Left renal cortex interstitium (tissue), 4 donors: ENCODE measurements at places on chromosomes 13 and 19. TPM values are rescaled to one million over a fixed set of nuclear protein-coding genes. Genes with fewer than 3 reads are reported as not detected.

The CYP2B6 gene
- 2.9 TPM for polyA plus RNA-seq

The TUBA3C gene
- not detected for polyA plus RNA-seq

The PLD3 gene
- polyA plus RNA-seq, result 247 TPM

The NTF4 gene
- 3.9 TPM for polyA plus RNA-seq

The CLEC4M gene
- polyA plus RNA-seq, result 1.5 TPM

The LILRA1 gene
- polyA plus RNA-seq, result 0.48 TPM

The MTMR6 gene
- 17.4 TPM for polyA plus RNA-seq

DNA sequence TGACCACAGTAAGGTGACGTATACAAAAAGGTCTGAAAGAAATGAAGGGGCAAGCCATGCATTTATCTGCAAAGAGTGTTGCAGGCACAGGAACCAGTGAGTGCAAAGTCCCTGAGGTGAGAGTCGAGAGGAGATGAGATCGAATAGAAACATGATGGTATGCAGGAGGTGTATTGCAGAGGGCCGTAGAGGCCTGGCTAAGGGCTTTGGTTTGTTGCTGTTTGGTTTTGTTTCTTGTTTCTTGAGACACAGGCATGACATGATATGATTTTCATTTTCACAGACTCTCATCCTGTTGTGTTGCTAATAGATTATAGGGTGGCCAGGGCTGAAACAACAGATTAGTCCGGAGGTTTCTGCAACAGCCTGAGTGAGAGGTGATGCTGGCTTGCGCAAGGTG, 80.4 kb downstream of the HSPH1 start:
- DNase-seq, result no peak

- no peak for DNase-seq
These were observed 3.7 kb upstream of the SOX21 start for GRCh38 chr13:94716016-94716415.

- no peak for DNase-seq
These were observed 6.8 kb downstream of the ATP13A1 start for GRCh38 chr19:19656451-19657396.

- DNase-seq, result no peak
These were observed 46.0 kb downstream of the C13orf46 start for GRCh38 chr13:113927661-113928581.

DNA sequence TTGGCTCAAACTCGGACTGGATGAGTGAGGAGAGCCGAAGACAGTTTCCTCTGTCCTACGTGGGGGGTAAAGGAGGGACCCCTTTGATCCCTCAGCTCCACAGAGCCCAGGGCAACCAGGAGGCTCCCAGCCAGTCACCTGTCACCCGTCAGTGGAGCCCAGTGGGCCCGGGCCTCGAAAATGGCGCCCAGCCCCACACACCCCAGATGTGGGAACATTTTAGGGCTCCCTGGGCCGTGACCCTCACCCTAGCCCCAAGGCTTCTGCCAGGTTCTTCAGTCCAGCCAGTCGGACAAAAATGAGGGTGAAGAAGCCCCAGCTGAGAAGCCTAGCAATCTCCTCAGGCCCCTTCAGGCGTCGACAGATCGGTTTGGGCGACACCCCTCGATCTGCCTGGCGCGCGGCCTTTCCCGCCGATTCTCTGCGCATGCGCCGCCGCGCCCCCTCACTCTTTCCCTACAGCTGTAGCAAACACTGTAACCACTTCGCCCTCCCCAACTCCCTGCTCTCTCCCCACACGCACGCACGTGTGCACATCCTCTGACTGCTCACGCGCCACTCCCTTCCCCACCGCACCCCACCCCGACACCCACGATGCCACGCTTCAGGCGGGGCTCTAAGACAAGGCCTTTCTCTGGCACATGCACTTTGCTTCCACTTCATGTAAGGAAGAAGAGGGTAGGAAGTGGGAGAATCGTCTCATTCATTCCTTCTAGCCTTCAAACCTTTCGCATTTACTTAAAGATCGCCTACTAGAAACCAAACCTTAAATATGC, at the start of gene SLC6A16:
SLC6A16 (minus strand) TSS at position 391 of the 776 bp plus-strand sequence. CDS start 13,844 bp downstream, outside the sequence.
- no peak for DNase-seq

- no peak for DNase-seq
These were observed 1438.6 kb downstream of the UQCRFS1 start for GRCh38 chr19:27774337-27774736.

DNA sequence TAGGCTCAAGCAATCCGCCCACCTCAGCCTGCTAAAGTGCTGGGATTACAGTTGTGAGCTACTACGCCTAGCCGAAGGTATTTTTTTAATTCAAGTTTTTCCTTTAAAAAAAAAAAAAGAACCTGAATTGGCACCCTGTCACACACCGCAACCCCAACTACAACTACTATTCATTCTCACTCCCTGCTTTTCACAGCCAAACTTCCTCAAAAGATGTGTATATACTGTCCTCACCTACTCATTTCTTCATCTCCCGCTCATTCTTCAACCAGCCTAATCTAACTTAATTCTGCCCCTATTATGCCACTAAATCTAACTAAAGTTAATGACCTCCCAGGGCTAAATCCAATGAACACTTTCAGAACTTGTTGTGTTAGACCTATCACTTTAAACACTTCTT, 12.7 kb upstream of the WBP4 start:
- DNase-seq, result no peak

DNA sequence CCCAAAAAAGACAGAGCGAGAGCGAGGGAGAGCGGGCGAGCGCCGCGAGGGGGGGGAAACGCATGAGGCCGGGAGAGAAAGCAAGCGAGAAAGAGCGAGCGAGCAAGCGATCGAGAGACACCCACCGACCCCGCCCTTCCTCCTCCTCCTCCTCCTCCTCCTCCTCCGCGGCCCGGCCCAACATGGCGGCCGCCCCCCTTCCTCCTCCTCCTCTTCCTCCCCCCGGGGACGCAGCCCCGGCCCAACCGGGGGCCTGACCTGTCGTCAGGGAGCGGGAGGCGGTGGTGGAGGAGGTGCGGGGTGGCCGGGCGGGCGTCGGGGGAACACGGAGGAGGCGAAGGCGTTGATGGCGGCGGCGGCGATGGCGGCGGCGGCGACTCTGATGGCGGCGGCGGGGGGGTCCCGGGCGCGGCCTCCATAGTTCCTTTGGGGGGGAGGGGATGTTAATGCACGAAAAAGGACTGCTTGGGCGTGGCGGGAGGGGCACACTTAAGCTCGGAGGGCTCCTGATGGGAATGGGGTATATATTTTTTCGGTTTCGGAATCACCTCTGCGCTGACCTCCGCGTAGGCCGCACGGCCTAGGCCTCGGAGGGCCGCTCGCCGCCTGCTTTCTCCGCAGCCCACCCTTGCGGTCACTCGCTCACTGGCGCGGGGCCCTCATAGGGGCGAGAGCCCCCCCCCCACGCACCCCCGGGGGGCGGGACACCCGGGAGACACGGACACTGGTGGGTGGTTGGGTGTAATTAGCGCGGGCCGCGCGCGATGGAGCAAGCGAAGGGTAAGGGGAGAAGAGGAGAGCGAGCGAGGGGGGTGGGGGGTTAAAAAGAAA, 1.2 kb downstream of the ZC3H4 start:
- no peak for DNase-seq

DNA sequence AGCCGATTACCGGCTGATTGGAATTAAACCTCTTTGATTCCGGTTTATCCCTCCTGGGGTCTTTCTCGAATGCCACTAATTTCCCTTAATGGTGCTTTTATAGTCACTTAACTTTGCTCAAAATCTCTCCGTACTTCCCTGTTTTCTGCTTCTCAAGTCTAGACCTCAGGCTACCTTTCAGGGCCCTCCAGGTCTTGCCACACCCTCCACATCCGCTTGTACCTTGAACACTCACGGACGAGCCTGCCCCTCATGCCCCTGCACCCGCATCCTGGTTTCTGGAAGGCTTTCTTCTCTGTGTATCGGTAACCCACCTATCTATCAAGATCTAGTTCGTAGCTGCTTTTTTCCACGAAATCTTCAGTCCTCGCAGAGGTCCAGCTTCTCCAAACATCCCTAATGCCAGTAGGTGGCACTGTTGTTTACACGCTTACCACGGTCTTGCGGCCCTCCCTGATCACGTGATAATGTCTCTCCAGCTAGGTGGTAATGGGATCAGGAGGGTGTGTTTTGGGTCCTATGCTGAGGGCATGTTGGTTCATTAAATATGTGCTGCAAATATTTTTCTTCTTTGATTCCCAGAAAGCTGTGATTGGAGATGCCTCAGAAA, 13.8 kb downstream of the ATP12A start:
- DNase-seq, result no peak

DNA sequence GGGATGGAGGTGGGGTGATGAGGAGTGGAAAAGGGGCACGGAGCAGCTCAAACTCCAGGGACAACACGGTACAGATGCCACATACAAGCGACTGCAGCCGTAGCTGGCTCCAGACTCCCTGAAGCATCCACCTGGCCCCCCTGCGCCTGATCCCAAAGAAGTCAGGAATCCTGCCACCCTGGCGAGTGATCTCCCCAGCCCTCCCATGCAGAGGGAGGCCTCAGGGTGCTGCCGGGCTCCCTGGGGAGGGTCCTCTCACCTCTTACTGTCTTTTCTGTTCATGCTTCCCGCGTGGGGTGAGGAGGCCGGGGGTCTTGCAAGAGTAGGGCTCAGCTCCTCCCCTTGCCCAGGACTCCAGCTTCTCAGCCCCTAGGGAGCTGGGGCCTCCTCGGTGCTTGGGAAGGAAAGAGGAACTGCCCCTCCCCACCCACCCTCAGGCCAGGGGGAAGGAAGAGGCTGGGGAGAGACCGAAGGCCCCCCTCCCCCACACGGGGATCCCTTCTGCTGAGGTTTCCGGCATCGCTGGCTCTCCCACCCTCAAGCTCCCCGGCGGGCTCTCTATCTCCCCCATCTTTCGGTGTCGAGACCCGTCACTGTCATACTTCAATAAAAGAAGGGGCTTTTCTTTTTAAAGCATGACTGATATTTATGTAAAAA, at the start of gene RASGRP4:
RASGRP4 (minus strand) TSS at position 410 of the 657 bp plus-strand sequence; CDS start at position 282, 128 bp downstream.
- DNase-seq, result no peak

GRCh38 chr13:43838909-43839308, 40.6 kb downstream of the CCDC122 start:
- no peak for DNase-seq

- DNase-seq, result no peak
These were observed 22.8 kb upstream of the RNF17 start for GRCh38 chr13:24741016-24741662.

GRCh38 chr19:42097461-42097860, 21.5 kb downstream of the ZNF574 start:
- DNase-seq, result no peak

DNA sequence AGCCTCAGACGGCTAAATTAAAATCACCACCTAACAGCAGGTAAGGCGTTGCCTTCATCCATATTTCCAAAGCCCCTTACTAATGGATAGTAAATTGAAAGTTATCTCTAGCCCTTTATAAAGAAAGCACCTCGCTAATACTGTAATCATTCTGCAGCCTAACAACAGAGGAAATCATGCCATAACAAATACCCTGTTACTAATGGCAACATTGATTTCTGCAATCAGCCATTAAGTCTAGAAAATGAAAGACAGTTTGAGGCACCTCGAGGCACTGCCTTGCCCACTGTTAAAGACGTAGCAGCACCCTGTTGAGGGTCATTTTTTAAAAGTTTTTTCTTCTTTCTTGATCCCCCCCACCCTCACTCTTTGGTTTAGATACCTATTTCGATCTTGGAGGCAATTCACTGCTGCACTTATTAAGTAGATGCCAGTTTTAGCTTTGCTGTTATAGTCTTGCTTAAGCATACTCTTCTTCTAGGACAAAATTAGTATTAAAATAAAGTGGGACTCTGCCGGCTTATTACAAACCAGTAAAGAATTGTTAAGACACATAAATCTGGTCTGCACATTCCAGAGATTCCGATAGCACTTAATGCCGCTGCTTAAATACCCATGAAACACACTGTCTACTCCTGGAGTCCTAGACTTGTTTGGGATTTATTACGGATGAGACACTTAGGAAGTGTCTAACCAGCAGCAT, 74.8 kb downstream of the ZNF536 start:
- DNase-seq, result no peak

- no peak for DNase-seq
These were observed 1.3 kb downstream of the ICAM5 start for GRCh38 chr19:10290876-10291553.

DNA sequence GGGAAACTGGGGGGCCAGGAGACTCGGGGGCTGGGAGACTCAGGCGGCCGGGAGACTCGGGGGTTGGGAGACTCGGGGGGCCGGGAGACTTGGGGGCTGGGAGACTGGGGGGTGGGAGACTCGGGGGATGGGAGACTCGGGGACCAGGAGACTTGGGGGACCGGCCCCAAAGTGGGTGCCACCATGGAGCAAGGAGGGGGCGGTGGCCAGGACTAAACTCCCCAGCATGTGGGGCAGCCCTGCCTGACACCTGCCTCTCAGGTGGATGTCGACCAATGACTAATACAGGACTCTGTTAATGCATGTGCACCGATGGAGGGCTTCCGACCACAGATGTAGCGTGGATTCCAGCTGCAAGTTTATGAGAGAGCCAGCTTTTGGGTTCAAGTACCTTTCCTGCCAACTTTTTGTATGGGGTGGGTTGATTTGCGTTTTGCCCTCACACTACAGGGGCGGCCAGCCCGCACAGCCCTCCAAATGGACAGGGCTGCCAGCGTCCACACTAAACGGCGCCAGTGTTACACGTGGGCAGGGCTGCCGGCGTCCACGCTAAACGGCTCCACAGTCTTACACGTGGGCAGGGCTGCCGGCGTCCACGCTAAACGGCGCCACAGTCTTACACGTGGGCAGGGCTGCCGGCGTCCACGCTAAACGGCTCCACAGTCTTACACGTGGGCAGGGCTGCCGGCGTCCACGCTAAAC, 62.2 kb downstream of the RASA3 start:
- DNase-seq, result no peak
